ENCODE measurements at places on chromosomes 5 and 9.

GRCh38 chr5:148179234-148179824 lies 11.0 kb downstream of the SPINK14 start:
- no peak for DNase-seq

GRCh38 chr5:111997711-111998110 lies 240.7 kb upstream of the NREP start:
- no peak for DNase-seq

- DNase-seq = no peak
These were observed 339.7 kb downstream of the NTRK2 start for GRCh38 chr9:85009251-85009650.

DNA sequence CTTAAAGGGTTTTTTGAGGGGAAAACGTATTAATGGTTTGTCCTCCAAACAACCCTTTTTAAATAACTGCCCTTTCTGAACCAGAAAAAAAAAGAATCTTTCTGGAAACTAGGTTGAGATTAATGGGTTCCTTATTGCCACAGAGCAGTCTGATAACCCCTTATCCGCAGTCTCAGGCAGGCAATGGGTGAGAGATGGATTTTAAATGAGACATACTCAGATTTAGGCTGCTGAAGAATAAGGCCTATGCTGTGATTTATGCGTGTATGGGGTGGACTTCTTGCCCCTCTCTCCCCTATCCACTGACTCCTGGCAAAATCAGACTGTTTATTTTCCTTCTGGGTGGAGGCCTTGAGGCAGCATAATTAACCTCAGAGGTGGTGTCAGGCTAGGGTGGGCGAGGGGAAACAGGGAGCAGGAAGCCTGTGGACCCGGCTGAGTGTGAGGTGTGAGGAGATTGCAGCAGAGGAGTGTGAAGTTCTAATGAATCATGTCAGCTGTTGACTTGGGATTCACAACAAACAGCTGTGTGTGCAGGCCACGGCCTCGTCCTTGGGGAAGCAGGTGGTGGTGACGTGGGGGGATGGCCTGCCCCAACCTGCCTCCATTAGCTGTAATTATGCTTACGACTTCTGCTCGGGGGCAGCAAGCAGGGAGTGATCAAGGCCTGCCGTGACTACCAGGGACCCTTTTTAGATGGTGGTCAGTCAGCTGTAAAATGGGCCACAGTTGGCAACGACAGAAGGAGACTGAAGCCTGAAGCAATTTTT lies 196.4 kb downstream of the SEMA6A start:
- no peak for DNase-seq
